Motor neuron (in vitro differentiated cells): ENCODE measurements at places on chromosomes 5 and 9.

GRCh38 chr5:142789206-142789605 is 19.0 kb downstream of the ARHGAP26 start:
- ATAC-seq: no peak

DNA sequence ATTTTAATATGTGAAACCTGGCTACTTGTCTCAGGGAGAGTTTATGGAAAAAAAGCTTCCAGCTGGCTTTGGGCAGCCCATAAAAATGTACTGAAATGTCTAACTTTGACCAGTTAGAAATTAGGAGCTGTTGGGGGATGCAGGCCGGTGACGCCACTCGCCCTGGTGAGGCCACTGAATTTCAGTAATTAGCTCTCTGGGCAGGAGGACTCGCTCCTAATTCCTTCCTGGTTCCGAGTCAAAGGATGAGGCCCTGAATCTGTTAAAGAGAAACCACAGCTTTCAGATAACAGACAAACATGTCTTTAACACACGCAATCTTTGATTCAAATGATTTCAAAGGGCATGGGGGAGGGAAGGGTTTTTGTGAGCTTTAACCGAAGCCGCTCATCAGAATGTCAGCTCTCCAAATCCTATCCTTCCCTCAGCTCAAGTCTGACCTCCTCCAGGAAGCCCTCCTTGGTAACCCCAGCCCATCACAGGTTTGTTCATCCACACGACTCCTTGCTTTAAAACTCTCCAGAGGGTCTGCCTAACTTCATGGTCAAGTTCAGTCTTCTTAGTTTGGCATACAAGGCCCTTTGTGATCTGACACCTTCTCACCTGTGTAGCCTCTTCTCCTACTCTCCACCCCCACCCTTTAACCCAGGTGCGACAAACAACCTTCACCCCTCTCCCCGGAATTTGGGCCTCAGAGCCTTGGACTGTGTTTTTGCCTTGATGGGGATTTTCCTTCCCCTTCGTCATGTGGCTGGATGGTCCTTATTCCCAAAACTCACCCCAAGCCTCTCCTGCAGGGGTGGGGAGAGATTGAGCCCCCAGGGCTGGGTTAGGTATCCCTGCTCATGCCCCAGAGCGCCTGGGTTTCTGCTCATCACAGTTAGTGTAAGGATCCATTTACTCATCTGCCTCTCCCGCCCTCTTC is 13.6 kb upstream of the PHF19 start:
- ATAC-seq: no peak

- ATAC-seq: no peak
These were observed 97.8 kb upstream of the HAND1 start for GRCh38 chr5:154575546-154576428.

- no peak for ATAC-seq
These were observed 61.4 kb upstream of the RUFY1 start for GRCh38 chr5:179488975-179489374.

DNA sequence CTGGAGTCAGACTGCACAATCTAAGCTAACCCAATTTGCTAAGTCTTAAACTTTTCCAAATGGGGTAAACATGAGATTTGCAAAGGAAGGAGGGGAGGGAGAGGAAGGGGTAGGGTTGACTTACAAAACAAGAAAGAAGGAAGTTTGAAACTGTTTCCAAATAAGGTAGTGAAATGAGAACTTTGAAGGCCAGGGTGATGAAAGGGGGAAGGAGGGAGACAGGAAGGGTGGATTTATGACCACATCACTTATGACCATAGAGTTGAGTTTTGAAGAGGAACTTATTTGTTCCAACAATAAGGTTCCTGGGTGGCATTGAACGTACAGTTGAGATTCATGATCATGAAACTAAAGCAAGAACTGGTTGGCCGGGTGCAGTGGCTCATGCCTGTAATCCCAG is 72.5 kb upstream of the DAPK1 start:
- no peak for ATAC-seq

- ATAC-seq: no peak
These were observed 11.4 kb downstream of the DCANP1 start for GRCh38 chr5:135435467-135436330.

- ATAC-seq: peak; percentile 41
These were observed 1161.7 kb upstream of the DMAC1 start for GRCh38 chr9:8961186-8961851.

- ATAC-seq: no peak
These were observed 245.5 kb upstream of the RPS23 start for GRCh38 chr5:82523633-82524032.

GRCh38 chr9:78438211-78438610 is 141.3 kb downstream of the PSAT1 start:
- no peak for ATAC-seq

- ATAC-seq: no peak
These were observed 4.7 kb downstream of the KLF9 start for GRCh38 chr9:70409800-70410199.

DNA sequence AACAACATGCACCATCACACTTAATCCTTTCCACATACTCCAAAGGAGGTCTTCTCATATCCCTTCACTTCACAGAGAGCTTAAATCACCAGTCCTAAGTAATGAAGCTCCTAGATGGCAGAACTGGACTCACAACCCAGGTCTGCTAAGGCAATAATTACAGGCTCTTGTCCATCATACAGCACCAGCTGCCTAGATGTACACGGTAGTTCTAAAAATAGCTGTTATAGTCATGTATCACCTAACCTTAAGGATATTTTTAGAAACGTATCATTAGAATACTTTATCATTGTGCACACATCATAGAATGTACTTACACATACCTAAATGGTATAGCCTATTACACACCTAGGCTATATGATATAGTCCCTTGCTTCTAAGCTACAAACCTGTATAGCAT is 644.6 kb upstream of the RGMB start:
- no peak for ATAC-seq

DNA sequence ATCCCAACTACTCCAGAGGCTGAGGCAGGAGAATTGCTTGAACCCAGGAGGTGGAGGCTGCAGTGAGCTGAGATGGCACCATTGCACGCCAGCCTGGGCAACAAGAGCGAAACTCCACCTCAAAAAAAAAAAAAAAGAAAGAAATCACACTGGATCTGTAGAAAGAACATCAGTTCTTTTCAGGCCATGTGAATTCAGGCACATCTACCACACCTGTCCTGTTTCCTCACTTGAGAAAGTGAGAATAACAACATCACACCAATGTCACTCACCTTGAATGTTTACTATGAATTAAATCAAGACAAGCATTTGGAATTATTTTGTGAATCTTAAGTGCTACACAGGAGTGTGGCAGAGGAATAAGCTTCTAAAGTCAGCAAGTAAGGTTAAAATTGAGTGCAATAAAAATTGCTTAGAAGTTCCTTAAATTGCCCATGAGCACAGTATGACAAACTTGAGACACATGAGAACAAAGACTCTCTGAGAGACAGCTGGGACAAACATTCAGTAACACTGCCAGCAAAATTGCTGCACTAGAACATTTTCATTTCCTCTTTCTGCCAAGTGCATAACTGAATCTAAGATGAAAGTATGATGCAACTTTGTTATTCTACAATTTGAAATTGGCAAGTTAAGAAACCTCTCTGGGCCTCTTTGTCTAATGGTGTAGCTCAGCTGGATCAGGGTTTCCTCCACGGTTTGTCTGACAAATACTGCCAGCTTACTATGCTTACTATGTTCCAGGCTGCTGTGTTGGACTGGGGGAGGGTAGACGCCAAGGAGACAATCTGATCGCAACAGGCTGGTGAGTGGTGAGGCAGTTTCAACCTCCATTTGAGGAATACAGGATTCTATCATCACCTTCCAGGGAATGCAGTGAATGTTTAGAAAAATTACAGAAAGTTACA is 1.9 kb upstream of the RIC1 start:
- no peak for ATAC-seq

DNA sequence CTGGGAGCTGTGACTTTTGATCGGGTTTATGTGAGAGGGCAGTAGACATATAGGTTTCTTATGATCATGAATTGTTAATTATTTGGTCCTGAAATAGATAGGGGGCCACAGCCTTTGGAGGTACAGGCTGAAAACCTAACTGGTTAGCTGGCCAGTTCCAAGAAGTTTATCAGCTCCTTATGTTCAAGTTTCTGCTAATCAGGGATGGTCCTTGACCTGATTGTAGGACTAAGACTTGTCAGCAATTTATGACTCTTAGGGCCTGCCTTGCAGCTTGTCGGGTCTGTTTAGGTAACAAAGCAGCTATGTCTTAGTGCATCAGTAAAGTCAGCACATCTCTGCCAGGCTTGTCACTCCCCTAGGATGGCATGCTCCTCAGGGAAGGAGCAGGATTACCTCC is 151.8 kb upstream of the RUSC2 start:
- no peak for ATAC-seq

DNA sequence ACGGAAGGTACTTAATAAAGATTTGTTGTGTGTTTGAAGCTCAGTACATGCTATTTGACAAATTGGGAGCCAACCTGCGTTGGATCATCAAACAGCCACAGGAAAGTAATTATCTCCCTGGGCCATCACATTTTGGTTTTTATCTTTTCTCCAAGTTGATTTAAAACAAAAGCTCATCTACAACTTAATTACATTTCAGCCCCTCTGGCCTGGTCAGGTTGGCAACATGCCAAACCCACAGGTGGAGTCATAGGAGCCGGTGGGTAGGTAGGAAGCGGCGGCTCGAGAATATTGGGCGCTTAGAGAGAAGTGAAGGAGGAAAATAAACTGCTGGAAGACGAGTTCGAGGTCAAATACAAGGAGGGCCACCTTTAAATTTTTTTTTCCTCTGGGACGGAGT is 64.9 kb upstream of the FANCC start:
- no peak for ATAC-seq

- peak; percentile 38 for ATAC-seq
These were observed 96.8 kb downstream of the ANKRD18B start for GRCh38 chr9:33620738-33621439.

- ATAC-seq: no peak
These were observed 17.0 kb upstream of the LHFPL2 start for GRCh38 chr5:78665534-78665933.

DNA sequence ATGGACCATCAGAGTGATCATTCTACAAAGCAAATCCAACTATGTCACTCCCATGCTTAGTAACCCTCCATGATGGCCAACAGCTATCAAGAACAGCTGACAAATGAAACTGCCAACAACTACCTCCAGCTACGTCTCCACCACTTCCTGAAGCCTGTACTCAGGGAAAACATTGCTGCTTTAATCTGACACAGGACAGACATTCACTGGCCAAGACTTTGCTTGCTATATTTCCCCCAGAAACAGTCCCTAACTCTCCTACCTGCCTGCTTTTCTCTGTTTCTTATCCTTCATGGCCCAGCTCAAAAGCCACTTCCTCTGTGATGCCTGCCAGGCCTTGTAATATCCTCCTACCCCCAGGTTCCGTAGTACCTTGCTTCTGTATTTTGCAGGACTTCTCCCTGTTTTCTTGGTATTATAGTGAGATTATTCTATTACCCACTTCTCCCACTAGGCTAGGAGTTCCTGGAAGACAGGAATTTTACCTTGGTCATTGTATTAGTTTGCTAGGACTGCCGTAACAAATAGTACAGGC is 14.7 kb upstream of the RAB14 start:
- no peak for ATAC-seq

GRCh38 chr5:96703995-96704394 is 41.8 kb downstream of the CAST start:
- no peak for ATAC-seq

DNA sequence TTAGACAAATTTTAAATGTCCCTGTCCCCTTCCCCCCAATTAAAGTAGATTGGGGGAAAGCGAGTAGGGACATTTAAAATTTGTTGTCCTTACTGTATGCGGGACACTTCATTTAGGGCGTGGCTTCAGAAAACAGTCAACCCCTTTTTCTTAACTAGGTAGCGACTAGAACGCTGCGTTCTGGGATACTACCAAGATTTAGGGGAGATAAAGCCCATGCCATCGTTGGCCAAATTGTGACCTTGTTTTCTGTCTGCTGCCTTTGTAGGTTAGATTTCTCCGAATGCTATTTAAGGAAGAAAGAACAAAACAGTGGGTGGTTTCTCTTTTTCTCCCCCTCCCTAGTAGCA is 1.2 kb downstream of the CKS2 start:
- no peak for ATAC-seq

DNA sequence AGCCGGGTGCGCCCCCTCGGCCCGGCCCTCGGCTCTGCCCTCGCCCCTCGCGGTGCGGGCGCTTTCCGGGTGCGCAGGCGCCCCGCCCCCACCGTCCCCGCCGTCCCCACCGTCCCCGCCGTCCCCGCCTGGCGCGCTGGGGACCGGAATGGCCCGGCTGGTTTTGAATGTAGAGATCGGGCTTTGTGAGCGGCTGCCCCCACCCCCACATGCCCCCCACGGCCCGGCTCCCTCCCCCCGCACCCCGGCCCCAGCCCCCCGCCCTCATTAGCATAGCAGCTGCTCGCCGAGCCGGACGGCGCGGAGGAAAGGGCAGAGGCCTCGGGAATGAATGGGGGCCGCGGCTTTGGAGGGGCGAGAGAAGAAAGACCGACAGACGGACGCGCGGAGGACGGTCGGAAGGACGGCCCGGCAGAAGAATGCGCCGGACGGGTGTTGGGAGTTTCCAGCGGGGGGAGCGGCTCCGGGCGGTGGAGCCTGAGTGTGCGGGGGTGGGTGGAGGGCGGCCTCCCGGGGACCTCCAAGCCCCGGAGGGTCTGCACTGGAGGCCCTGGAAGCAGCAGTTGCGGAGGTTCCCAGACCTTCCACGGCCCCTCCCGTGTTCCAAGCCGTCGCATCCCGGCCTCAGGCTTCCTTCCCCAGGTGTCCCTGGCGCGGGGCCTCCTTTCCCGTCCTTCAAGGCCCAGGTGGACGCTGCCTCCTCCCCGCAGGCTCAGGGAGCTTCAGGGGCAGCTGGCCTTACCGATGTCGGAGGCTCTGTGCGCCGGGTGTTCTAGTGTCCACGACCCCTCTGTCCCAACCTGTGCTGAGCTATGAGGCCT is 6.0 kb downstream of the NRARP start:
- ATAC-seq: no peak

- ATAC-seq: no peak
These were observed 1081.6 kb upstream of the ACO1 start for GRCh38 chr9:31302620-31303418.

DNA sequence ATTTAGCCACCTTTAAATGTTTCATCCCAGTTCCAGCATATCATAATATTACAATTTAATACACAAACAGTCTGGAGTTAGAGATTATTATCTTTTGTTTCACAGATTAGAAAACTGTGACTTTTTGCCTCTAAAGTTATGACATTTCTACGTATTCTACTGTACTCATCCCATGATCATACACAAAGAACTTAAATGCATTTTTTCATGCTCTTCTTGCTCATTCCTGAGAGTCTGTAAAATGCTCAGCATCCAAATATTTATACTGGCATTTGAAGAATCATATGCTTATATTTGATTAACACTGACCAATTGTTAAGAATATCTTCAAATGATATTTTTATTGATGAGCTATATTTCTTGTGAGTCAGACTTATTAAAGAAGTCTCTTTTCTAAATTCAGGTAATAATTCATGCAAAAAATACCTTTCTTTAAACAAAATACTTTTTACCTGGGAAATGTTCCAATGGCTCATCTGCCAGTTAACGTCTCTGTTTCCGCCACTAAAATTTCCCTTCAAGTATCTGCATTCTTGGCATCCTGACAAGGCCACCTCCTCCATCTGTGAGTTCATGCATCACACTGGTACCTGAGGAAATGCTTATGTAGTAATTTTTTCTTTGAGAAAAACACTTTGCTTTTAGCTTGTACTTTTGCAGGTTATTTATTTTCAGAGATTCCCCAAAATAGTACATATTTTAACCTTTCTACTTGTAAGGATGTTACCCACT is 139.6 kb upstream of the RASA1 start:
- no peak for ATAC-seq
